Activated T-cell treated with anti-CD3 and anti-CD28 coated beads for 48 hours (primary cell): ENCODE measurements at places on chromosomes 2 and 18.

- no peak for DNase-seq
These were observed 110.5 kb downstream of the TACR1 start for GRCh38 chr2:75088791-75089190.

DNA sequence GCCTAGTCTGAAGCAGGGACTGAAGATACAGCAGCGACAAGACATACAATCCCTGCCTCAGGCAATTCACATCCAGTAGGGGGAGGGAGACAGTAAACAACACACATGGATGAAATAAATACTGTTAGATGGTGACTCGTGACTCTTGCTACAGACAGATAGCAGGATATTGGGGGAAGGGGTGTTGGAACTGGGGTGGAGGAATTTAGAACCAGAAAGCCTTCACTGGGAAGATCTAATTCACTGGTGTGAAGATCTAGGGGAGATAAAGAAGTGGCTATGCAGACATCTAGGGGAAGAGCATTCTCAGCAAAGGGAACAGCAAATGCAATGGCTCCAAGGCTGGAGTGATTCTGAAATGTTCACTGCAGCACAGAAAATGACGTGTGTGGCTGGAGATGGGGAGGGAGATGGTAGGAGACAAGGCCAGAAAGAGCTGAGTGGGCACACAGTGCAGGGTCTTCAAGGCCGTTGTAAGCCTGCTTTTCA, 52.6 kb upstream of the TMEM163 start:
- no peak for DNase-seq

GRCh38 chr18:62790871-62791772, 75.8 kb downstream of the PHLPP1 start:
- DNase-seq, result no peak

DNA sequence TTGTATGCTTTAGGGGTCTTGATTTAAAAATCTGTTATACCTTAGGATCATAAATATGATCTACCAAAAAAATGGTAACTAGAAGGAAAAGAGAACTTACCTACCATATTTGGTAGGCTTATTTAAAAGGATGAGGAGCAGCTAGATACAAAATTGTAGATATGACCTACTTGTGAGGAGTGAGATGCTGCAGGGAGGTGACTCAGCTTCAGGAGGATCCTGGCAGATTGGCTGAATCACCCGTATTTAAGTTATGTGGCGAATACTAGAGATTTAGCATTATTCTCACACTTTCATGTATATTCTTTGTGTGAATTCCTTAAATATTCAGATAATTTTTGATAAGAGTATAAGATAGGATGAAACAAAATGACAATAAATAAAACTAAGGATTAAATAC, 657.3 kb upstream of the LINC00305 start:
- no peak for DNase-seq

- DNase-seq, result no peak
These were observed 1236.0 kb upstream of the CELF4 start for GRCh38 chr18:38801640-38802039.

DNA sequence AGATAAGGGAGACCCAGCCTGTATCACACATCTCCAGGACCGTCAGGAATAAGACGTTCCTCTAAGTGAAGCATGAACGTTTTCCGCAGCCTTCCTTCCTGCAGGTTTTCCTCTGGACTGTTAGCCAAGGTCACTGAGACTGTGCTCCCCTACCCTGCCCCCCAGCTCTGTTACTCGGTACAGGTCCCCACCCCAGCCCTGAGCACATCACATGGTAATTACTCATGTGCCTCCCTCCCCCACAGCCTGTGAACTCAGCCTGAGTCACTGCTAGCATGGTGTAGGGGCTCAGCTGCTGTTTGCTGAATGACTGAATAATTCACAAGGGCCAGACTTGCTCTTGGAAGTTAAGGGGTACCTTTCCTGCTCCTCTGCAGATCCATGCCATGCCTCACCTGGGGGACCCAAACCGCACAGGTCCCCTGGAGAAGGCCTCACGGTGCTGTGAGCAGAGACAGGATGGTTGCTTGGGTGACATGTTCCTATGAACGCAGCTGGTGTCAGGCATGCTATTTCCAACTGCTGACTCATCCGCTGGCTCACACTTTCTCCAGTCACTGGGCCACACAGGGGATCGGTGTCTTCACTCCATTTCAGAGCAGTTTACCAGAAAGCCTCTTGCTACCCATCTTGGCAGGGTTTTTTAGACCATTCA, 88.2 kb downstream of the PLB1 start:
- peak; percentile 70 for DNase-seq
